ENCODE measurements at places on chromosomes 5 and 9.

DNA sequence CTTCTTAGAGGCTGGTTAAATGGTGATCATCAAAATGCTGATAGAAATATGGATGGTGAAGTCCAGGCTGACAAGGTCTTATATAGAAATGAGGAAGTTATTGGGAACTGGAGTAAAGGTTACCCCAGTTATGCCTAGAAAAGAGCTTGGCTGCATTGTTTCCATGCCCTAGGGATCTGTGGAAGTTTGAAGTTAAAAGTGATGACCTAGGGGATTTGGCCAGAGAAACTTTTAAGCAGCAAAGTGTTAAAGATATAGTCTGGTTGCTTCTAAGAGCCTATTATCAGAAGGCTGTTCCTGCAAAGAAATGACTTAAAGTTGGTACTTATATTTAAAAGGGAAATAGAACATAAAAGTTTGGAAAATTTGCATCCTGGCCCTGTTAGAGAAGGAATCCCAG lies 200.3 kb downstream of the ICE1 start:
- DNase-seq = no peak

DNA sequence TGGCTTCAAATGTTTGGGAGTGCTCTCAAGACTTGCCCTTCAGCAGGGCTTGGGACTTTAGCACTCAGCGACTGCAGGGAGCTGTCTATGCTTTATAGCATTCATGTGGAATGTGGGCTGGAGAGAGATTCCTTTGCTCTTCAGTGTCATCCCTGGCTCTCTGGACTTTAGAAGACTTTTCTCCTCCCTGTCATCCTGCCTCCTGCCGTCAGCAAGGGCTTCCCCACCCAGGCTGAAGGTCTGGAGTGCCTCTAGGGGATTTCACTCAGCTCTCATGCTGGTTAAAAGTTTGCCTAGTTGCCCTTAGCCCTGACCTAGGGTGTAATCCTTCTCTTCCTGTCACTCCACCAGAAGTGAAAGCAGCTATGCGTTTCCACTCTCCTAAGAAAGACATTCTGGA lies 210.9 kb downstream of the FRMD3 start:
- DNase-seq = no peak

GRCh38 chr5:8418049-8418426 lies 549.1 kb downstream of the MTRR start:
- DNase-seq = no peak

GRCh38 chr5:773517-774264 lies 10.8 kb downstream of the ZDHHC11B start:
- no peak for DNase-seq

- no peak for DNase-seq
Measured at GRCh38 chr9:98869866-98870265, 62.4 kb downstream of the GALNT12 start.

DNA sequence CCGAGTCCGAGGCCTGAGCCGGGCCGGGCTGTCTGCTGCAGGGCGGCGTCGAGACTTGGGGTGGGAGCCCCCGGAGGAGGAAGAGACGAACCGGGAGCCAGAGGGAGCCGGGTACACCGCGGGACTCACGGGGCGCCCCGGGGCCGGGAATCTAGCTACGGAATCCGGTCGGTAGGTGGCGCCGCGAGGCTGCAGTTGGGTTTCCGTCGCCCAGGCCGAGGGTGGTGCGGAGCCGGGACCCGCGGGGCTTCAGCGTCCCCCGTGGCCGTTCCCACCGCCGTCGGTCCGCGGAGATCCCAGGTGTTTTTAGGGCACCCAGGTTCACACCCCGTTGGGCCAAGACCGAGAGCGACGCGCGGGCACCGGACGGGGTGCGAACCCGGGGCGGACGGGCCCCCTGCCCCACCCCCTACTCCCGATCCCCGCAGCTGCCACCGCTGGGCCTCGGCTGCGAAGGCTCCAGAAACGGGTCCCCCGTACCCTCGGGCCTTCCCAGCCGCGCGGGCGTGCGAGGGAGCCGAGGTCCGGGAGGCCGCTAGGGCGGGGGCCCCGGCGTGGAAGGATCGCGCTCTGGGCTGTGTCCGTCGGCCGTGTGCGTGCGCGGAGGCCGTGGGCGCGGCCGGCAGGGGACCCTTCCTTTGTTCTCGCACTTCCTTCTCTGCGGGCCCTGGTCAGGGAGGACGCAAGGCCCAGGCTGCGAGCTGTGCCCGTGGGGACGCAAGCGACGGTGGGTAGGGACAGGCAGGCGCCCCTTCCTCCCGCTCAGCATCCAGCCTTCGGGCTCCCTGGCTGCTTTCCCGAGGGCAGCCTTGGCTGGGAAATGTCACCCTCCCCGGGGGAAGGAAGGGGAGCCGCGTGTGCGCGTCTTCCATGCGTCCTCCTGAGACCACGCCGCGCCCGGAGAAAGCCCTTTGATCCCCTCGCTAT lies 146.6 kb downstream of the GAPVD1 start:
- DNase-seq = no peak

DNA sequence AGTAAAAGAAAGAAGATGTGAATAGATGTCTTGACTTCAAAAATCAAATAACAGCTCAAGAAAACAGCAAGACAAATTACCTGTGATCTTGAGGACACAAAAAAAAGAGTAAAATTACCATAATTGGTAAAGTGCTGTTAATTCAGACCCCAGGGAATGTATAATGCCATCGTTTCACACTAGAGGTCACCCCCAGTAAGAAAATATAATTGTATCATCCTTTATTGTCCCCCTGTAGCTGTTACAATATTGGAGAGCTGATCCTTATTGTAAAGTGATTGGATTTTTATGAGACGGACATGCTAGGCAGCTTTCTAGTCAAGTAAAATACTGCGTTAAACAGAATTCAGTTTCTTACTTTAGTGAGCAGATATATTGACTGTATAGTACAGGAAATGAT lies 377.0 kb downstream of the TLE1 start:
- no peak for DNase-seq

- no peak for DNase-seq
Measured at GRCh38 chr5:7397937-7398336, 2.0 kb downstream of the ADCY2 start.
